ENCODE measurements at places on chromosomes 3 and 15. TPM values are rescaled to one million over a fixed set of nuclear protein-coding genes. Genes with fewer than 3 reads are reported as not detected.

DNA sequence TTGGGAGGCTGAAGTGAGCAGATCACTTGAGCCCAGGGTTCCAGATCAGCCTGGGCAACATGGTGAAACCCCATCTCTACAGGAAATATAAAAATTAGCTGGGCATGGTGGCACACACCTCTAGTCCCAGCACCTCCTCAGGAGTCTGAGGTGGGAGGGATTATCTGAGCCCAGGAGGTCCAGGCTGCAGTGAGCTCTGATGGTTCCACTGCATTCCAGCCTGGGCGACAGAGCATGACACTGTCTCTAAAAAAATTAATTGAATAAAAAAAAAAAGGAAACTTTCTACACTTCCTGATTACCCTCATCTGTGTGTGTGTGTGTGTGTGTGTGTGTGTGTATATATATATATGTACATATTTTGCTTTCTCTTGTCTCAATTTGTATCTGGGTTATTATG lies 31.4 kb downstream of the DIPK2A start:
- no peak for DNase-seq

DNA sequence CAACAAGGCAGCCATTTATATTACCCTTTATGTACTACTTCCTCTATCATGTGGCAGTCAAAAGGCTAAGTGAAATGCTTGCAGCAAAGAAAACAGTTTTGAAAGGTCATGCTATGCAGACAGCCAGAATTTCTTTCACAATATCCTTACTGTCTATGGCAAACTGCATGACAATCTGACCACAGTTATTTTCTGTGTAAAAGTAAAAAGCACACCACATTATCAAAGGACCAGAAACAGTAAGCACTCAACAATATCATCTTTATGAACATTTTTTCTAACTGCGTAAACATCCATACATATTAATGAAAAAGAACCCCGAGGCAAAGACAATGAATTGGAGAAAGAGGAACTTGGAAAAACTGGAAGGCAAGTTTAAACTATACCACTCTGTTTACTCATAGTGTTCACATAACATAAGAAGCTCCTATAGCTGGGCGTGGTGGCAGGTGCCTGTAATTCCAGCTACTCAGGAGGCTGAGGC lies 47.9 kb downstream of the PIK3CB start:
- DNase-seq: no peak

GRCh38 chr15:34714476-34715121 lies 40.2 kb downstream of the GJD2 start:
- no peak for DNase-seq

DNA sequence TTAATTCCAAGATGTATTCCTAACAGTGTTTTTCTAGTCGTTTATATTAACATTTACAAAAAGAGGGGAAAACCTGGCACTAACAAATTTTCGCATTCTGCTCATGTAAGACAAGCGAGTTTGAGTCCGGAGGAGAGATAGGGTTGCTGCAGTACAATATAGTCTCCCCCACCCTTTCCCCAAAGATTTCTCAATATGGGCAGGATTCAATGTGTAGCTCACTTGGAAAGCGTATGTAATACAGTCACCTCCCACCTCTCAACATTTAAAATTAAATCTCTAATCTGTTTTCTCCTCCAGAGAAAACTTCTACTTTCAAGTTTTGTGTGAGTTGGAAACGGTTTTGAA lies 57.9 kb downstream of the CMSS1 start:
- DNase-seq: no peak

Gene CYFIP1
- total RNA-seq: 128 TPM

Data from breast epithelium (tissue), 4 donors.